GM13976 (cell line): ENCODE measurements at places on chromosomes 7 and 10.
A peak's percentile ranks its signal among the peaks of the same experiment; 100 is the strongest.

- DNase-seq = no peak
Measured at GRCh38 chr7:138468244-138469123, 8.4 kb downstream of the TRIM24 start.

DNA sequence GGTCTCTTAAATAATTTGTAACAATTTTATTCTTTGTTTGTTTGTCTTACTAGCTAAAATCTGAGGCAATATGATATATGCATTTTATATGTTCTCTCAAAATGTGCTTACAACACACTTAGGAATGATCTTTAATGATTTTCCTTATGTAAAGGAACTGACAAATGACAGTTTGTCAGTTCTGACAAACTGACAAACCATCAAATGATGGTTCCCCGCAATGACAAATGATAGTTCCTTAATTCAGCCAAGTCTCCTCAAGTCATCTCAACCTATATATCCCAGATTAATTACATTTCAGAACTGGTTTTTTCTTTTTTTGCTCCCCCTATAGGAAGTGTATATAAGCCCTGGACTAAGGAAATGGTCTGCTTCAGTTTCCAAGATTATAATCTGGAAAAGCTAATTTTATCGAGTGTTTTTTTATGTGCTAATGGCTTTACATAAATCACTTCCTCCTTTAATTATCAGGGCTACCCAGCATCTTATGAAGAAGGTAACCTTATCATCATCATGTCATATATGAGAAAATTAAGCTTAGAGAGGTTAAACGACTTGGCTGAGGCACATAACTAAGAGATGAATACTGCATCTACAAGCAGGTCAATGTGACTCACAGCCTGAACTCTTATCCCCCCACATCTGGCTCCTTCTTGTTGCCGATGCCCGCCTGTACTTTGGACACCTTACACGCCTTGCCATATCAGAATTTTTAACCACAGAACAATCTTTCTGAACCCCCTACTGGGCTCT, 75.1 kb downstream of the RELN start:
- DNase-seq = no peak

GRCh38 chr10:24457661-24458318, 248.9 kb downstream of the KIAA1217 start:
- no peak for DNase-seq

DNA sequence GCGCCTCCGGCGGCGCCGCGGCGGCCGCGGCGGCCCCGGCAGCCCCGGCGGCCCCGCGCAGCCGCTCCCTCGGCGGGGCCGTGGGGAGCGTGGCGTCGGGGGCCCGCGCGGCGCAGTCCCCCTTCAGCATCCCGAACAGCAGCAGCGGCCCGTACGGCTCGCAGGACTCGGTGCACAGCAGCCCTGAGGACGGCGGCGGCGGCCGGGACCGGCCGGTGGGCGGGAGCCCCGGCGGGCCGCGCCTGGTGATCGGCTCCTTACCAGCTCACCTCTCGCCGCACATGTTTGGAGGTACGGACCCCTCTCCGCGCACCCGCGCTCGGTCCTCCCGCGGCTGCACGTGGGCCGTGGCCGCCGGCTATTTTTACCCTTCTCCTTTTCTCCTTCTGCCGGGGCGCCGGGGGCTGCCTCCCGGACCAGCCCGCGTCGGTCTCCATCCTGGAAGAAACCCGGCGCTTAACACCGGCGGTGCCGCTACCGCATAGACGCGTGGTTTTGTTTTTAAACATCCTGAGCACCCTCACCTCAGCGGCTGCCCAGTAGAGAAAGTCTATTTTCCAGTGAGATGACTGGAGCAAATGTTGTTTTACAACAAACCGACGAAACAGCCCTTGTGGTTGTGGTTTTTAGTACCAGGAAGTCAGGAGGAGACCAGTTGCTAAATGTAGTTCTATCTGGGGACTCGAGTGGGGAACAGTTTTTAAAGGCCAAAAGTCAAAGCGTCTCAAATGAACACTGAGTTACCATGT, 1.3 kb downstream of the ZNRF2 start:
- peak; percentile 31 for DNase-seq

- no peak for DNase-seq
Measured at GRCh38 chr7:30253796-30254165, 30.6 kb upstream of the ZNRF2 start.

GRCh38 chr10:61529208-61529607, 76.0 kb upstream of the TMEM26 start:
- DNase-seq = no peak

DNA sequence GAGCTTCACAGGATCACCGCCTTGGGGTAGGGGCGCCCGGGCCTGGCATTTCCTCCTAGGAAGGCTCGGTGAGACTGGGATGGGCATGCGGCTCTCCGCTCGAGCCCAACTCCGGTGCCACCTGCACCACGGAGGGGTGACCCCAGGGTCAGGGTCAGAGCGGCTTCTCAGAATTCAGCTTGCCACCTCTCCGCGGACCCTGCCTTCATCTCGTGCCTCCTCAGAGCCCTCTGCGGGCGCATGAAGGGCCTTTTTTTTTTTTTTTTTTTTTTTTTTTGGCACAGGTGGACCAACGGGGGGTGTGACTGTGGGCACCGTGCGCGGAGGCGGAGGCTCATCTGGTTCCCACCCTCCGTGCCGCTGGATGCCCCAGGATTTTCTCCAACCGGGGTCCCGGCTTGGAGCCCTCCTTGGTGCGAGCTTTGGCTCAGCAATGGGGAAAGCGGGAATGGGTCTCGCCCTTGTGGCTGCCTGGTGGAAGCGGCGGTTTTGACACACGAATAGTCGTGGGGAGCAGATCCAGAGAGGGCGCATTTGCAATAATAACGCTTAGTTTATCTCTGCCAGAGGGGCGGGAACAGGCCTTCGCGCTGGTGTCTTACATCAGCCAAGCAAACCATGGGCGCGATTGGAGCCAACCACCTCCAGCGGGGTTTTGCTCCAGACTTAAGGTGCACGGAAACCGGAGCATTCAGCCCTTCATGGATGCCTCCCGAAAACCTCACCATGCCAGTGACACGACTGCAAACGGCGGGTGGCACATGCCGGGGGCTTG, 5.0 kb upstream of the TNRC18 start:
- no peak for DNase-seq

GRCh38 chr10:75508814-75509306, 77.4 kb downstream of the LRMDA start:
- no peak for DNase-seq

- DNase-seq = peak; percentile 77
Measured at GRCh38 chr7:1103009-1103788, 15.3 kb downstream of the GPER1 start.

DNA sequence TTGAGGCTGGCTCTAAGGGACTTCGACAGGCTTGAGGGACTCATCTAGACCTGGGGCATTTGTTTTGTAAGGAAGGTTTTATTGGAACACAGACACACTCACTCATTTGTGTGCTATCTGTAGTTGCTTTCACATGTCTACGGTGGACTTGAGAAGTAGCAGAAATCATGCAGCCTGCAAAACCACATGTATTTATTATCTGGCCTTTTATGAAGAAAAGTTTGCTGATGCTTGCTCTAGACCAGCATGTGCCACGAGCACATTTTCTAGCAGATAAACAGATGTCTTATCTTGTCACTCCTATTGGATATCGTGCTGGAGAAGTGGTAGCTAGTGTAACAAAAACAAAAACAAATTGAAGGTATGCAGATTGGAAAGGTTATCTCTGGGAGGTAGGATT, 9.8 kb downstream of the UPP1 start:
- no peak for DNase-seq

DNA sequence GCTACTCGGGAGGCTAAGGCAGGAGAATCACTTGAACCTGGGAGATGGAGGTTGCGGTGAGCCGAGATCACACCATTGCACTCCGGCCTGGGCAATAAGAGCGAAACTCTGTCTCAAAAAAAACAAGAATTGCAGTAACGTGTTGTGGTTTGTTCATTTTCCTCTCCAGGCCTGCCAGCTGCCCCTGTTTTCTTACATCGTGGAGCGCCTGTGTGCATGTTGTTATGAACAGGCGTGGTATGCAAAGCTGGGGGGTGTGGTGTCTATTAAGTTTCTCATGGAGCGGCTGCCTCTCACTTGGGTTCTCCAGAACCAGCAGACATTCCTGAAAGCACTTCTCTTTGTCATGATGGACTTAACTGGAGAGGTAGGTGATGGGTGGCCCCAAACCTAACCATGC, 52.1 kb downstream of the TRRAP start:
- no peak for DNase-seq

- no peak for DNase-seq
Measured at GRCh38 chr7:103660455-103661371, 214.7 kb upstream of the SLC26A5 start.

DNA sequence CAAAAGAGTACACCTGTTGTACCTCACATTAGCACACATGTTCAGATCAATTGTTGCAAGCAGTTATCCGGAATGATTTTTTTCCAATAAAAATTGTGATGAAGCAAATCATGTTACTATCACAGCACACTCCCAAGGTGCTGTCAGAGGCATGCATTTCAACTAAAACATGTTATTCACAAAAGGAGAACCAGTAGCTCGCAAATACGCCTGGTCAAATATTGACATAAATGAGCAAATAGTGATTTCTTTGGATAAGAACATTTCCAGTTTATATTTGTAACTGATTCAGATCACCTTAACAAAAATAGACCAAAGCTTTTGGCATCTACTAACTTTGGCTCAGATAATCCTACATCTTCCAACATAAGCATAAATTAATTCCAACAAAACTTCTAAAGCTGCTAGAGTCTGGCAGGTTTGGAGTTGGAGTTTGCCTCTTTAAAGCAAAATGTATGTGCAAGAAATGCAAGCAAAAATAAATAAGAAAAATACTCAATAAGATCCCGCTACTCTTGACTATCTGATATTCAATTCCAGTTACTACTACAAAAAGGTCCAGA, 208.0 kb downstream of the SFMBT2 start:
- no peak for DNase-seq

GRCh38 chr7:71679480-71679879, 547.5 kb downstream of the GALNT17 start:
- no peak for DNase-seq

DNA sequence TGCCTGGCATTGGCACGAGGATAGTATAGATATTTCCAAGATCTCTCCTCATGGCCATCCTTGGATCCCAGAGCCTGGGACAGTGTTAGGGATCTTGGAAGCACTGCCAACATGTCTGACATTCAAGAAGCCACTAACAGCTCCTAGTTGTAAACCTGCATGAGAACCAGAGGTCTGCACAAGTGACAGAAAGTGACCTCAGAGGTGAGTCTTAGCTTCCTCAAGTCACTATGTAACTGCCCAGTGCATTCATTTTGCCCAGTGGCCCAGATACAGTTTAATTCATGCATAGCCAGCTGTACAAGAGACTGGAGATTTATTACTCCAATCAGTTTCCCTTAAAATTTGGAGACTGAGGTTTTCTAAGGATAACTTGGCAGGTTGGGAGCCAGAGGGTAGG, 16.7 kb downstream of the SUGCT start:
- DNase-seq = no peak

- DNase-seq = no peak
Measured at GRCh38 chr7:4807598-4808016, 32.2 kb downstream of the AP5Z1 start.

- DNase-seq = no peak
Measured at GRCh38 chr7:29935111-29935510, 54.5 kb downstream of the SCRN1 start.

DNA sequence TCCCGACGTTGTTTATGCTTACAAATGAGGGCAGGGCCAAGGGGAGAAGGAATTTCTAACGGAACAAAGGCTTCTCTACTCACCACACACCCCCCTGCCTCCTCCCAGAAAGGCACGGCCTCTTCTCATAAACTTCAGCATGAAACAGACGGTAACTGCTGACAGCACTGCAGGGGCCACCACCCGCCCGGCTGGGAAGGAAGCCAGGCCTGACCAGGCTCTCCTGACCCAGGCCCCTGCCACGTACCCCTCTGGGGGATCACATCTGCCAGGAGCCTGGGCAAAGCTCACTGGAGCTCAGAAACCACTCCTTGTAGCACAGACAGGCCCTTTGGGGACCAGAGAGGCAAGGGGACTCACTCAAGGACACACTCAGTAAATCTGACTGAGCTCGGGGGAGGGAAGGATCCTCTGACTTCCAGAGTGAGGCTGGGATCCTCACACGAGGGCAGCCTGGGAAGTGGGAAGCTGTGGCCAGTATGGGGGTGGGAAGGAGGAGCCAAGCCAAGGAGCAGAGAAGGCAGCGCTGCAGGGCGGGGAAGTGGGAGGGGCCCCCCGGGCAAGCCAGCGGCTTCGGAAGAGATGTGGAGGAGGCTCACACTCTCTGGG, 46.1 kb downstream of the ZCCHC24 start:
- no peak for DNase-seq

DNA sequence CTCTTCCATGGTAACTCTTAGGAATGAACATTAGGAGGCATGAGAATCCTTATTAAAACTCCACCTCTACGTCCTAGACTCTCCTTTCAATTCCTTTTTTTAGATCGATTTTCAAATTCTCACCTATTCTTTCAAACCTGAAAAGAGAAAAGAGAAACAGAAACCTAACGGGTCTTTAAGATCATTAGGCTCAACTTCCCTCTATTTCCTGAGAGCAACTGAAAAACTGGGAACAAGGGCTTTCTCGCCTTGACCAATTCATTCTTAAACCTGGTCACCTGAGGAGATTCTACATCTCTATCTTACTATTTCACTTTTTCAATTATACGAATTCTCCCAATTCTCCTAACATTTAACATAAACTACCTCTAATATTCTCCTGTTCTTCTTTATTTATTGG, 2.8 kb downstream of the TFEC start:
- no peak for DNase-seq
